ENCODE measurements at places on chromosomes 2 and 18.

- DNase-seq, result peak; percentile 5
Measured at GRCh38 chr2:15521641-15522181, 39.4 kb downstream of the NBAS start.

- DNase-seq, result peak; percentile 64
Measured at GRCh38 chr18:8982416-8983183, 119.9 kb upstream of the NDUFV2 start.

DNA sequence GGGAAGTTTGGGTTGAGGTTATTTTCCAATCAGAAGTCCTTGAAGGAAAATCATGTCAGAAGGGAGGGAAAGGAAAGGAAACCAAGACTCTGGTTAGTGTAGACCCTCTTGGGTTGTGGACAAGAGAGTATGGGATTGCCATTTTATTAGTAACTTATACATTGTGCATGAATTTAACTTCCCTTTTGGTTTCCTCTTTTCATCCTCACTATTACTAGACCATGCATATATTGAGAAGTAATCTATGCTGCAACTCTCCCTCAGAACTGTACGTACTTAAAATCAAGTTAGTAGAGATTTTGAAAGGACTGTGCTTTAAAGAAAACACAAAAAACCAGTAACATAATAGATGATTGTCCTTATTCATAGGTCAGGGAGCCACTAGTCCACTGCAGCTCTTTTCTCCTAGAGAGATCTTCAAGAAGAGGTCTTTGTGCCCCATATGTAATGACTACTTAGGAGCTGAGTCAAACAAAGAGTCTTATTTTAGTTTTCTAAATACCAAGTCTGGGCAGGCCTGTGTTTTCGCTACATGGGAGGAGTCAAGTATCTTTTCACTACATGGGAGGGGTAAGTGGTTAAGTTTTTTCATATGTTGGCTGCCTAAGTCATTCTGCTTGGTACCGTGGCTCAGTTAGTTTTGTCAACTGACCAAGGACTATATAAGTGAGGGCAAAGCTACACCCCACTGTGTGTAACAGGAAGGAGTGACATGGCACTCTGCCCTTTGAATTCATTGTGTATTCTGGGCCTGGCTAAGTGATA lies 25.2 kb upstream of the FAM117B start:
- no peak for DNase-seq

DNA sequence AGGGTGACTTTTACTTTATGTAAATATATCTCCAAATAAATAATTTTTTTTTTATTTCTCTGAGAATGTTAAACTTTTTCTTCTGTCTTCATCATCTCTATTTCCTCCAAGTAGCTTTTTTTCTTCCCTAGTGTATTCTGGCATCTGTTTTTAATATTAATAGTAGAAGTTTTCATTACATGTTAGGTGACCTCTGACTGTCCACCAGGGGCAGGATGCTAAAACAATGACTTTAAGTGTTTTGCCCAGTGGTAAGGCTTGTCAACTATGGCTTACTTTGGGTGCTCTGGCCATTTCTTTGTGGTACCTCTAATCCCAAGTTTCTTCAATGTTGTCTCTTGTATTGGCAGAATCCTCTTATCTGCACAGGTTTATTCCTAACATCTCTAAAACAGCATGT lies 127.1 kb downstream of the SRBD1 start:
- peak; percentile 3 for DNase-seq

GRCh38 chr2:198712485-198712884 lies 745.3 kb downstream of the SATB2 start:
- no peak for DNase-seq

- DNase-seq, result no peak
Measured at GRCh38 chr2:86617738-86618137, 5.9 kb downstream of the RNF103 start.

Data from HFFc6 (cell line).